ACHN (cell line): ENCODE measurements at places on chromosomes 7 and 10.
A peak's percentile ranks its signal among the peaks of the same experiment; 100 is the strongest.

DNA sequence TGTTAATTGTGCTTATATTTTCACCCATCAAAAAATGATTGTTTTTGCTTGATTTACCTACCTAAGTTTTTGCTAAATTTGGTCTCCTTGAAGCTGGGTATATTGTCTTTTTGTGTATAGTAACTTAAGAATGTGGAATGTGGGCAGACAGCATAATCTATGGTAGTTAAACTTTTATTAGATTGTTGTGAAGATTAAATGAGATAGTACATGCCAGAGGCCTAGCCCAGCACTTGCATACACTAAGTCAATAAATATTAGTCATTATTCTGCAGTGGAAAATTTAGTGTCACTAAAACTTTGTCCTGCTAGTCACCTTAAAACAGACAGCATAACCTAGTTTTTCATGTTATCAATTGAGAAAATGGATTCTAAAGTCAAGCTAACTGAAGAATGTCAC lies 19.3 kb upstream of the RPA3 start:
- no peak for DNase-seq

GRCh38 chr7:95470452-95470851 lies 15.3 kb upstream of the ASB4 start:
- peak; percentile 44 for DNase-seq

- DNase-seq = peak; percentile 37
Observed at GRCh38 chr10:60916025-60916424, 28.0 kb downstream of the RHOBTB1 start.

DNA sequence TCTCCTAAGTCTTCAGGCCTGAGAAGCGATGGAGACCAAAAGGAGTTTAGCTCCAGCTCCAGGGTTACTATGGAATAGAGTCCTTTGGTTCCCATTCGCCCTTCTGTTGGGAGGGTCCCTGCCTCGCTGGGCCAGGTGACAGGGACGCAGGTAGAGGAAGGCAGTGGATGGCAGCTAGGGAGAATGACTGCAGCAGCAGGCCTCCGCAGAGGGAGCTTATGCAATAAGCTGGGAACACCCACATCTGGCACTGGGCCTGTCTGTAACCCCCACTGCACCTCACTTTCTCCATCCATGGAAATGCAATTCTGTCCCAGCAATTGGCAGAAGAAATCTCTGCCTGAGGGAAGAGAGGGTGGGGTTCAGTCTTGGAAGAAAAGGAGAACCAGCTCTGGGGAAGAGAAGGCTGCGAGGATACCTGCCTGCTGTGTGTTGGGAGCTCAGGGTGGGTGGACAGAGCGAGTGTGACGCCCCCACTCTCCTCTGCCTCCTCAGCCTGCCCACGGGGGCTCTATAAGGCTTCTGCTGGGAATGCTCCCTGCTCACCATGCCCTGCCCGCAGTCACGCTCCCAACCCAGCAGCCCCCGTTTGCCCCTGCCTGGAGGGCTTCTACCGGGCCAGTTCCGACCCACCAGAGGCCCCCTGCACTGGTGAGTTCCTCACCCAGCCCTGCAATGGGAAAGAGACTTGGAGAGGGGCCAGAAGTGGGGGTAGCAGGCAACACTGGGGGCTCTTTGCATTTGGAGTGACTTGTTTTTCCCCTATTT lies 10.3 kb downstream of the EPHB6 start:
- no peak for DNase-seq

GRCh38 chr7:154864523-154864891 lies 138.4 kb downstream of the PAXIP1 start:
- no peak for DNase-seq

DNA sequence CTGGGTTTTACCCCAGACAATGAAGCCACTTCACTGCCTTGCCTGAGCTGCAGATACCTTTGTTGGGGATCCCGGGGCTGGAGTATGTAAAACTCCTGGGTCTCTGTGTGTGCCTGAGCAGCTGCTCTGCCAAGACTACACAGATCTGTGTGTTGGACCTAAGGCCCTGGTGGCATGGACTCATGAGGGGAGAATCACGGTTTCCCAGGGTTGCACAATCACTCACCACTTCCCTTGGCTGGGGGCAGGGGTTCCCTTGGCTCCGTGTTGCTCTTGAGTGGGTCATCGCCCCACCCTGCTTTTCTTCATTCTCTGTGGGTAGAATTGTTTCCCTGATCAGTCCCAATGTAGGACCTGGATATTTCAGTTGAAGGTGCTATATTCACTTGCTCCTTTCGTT lies 13.9 kb upstream of the TBATA start:
- DNase-seq = no peak

DNA sequence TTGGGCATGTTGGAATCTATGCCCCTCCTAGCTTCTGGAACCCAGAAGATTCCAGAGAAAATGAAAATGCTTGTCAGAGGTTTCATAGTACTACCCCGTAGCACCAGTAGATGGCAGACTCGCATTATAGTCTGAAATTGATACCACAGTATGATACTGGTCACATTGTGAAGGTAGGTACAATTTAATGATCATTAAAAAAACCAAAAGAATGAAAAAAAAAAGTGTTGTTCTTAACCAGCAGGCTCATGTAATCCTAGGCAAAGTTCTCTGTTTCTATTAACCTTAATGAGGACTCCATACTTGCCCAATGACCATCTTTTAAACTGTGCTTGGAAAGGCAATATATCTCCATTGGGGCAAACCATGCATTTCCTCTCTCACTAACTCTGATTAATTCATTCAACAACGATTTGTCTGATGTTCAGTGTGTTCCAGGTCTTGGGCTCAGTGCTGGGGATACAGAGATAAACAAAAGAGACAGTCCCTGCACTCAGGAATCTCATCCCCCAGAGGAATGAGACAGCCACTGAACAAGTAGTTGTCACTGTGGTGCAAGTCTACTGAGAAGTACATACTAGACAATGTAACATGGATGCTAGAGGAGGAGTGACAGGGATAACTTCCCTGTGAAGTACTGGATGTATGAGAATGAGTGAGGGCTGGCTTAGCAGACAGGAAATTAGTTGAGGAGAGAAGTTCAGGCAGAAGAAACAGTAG lies 223.5 kb upstream of the PHYHIPL start:
- peak; percentile 70 for DNase-seq

DNA sequence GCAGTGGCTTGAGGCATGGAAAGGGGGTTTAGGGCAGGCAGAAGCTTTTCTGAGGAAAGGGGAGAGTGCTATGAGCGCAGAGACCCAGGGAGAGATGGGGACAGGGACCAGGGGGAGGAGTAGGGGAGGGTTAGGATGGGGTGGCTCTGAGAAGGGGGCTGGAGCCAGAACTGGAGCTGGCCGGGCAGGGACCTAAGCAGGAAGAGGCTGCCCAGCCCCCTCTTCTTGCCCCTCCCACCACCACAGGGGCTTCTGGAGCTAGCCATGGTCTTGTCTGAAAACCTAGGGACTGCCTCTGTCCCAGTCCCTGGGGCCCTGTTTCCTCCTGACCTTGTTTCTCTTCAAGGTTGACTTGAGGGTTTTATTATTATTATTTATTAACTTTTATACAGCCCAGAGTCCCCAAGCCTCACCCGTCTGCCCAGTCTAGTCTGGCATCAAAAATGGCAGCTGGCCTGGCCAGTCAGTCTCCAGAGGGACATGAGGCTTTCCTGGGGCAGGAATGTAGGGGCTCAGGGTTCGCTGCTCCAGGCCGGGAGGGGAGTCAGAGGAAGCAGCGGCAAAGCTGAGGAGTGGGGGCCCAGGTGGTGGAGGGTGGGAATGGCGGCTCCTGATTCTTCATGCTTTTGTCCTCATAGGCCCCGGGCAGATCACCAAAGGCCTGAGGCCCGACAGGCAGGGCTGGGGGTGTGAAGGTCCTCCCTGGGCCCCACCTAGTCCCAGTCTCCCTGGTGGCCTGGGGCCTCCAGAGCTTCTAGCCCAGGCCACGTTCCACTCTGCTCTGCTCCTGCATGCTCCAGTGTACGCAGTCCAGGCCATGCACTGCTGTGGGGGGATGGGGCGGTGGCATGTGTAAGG lies 5.7 kb downstream of the TRIM8 start:
- DNase-seq = no peak

- DNase-seq = no peak
Observed at GRCh38 chr7:29435167-29435566, 128.5 kb upstream of the PRR15 start.

DNA sequence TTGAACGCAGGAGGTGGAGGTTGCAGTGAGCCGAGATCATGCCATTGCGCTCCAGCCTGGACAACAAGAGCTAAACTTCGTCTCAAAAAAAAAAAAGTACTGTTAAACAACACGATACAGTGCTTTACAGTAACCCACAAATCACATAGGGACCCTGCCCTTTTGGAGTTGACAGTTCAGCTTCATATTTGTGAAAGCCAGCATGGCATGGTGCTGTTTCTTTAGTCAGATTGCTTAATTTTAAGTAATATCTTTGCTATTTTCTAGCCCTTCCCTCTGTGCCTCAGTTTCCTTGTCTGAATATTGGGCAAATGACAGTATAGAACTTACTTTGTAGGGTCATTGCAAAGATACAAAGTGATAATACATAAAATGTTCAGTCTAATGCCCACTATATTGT lies 4.9 kb downstream of the CDC123 start:
- DNase-seq = no peak

- no peak for DNase-seq
Observed at GRCh38 chr7:40288827-40289226, 154.0 kb downstream of the SUGCT start.

DNA sequence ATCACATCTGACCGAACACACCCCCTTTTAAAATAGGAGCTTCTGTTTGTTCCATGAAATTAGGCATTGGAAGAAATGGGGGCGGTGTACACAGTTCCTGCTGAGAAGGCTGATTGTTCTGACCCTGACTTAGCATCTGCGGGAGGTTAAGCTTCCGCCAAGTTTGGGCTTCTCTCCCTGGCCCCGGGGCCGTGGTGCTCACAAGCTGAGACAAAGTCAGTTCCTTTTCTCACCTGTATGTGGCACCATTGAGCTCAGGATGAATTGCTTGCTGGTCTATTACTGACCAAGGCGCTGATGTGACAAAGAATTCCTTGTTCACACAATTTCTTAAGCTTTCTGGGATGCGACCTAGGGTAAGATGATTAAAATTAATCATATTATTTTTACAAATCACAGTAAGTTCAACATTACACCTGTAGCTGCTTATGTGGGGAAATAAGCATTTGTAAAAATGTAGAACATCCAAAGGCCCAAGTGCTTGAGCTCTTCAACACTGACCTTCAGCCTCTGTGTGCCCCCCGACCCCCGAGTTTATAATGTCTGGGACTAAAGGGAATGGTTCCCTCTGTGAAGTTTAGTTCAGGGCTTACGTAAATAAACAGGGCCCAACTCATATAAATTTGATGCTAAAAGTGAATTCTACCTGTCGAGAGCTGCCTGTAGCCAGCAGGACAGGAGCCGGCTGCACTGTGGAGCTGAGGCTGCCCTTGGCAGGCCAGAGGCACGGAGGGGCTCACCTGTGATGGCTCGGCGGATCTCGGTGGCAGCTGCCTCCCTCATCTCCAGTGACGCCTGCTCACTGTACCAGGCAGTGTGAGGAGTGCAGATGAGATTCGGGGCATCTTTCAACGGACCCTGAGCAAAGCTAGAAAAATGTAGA lies 50.8 kb downstream of the ZRANB1 start:
- DNase-seq = peak; percentile 67

- no peak for DNase-seq
Observed at GRCh38 chr10:6840766-6841165, 260.7 kb upstream of the PRKCQ start.

DNA sequence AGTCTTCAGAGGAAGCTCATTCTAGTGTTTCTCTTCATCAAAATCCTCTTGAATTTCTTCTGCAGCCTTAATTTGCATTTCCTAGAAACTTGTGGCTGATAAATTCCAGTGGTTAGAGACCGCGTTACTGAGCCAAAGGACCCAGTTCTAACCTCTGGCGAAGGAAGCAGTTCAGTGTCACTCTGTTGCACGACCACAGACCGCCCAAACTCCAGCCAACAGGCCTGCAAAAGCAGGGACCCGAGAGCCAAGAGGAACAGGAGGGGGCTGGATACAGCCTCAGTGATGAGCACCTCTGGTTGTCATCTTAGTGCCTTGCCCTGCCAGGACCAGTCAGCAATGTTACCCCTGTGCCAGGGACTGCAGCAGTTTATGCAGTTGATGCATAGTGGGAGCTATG lies 70.0 kb downstream of the AFAP1L2 start:
- DNase-seq = no peak

DNA sequence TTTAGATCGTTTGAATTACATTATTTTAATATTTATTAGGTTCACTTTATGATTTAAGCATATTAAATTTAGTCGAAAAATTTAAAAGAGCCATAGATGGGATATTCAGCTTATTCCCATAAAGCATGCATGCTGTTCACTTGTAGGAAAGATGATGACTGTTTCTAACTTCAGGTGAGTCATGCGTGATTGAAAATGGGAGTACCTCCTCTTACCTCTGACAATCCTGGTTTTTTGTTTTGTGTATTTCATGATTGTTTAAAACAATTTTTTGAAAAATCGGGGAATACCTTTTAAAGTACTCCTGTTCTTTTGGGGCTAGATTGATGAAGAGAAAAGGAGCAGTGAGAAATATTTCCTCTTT lies 1.4 kb downstream of the TNKS2 start:
- peak; percentile 35 for DNase-seq

GRCh38 chr7:5334671-5335070 lies 51.9 kb downstream of the SLC29A4 start:
- DNase-seq = no peak

- no peak for DNase-seq
Observed at GRCh38 chr10:131155876-131156230, 155.7 kb downstream of the TCERG1L start.

- peak; percentile 27 for DNase-seq
Observed at GRCh38 chr7:128104108-128104742, 73.0 kb upstream of the LRRC4 start.
